ENCODE measurements at places on chromosomes 4 and X. TPM values are rescaled to one million over a fixed set of nuclear protein-coding genes. Genes with fewer than 3 reads are reported as not detected.

DNA sequence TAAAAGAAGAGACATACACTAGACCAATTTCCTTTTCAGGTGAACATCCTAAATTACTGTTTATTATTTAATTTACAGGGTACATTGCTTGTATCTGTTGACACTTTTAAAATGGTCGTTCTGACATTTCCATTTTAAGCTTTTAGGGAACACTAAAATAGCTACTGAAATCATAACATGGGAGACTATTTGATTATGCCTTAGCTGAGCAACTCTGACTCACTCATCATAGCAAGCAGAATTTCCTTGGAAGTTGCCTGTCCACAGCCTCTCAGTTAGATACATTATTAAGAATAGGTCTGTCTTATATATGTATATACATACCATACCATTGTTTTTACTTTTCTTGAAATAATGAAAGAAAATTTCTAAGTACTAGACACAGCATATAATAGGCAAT, 22.0 kb downstream of the GUCY1B1 start:
- no peak overlapping the region for H3K27ac ChIP-seq
- H3K4me3 ChIP-seq, result no peak overlapping the region
- no peaks in the 10 kb centered on the region for H3K4me1 ChIP-seq

GRCh38 chrX:34584781-34585180, 72.3 kb downstream of the TMEM47 start:
- no peak overlapping the region for H3K4me3 ChIP-seq
- no peak overlapping the region for H3K27ac ChIP-seq
- no peaks in the 10 kb centered on the region for H3K27me3 ChIP-seq

DNA sequence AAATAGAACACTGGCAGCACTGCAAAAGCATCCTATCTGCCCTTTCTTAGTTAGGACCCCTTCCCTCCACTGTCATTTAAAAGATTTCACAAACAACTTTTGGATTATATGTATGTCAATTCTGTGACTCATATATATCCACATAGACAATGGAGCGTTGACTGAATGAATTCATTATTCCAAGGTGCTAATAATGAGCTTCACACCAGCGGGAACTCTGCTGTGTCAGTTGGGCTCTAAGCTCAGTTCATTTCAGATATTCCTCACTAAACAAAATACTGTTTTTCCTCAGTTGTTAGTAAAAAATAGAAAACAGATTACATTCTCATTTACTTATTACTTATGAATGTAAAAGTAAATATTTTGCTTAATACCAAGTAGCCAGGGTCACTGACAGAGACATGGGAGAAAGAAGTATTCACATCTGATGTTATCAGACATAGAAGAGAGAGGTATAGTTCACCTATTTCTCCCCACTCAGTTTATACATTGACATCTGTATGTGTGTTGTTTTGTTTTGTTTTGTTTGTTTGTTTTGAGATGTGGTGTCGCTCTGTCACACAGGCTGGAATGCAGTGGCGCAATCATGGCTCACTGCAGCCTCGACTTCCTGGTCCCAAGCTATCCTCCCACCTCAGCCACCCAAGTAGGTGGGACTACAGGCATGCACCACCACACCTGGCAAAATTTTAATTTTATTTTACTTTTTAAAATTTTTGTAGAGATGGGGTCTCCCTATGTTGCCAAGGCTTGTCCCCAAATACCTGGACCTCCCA, 10.9 kb downstream of the NFKB1 start:
- H3K4me3 ChIP-seq, result no peak overlapping the region
- peaks cover 44% of the 10 kb centered on the region for H3K36me3 ChIP-seq
- DNase-seq, result no peak
- no peaks in the 10 kb centered on the region for H3K27me3 ChIP-seq
- H3K4me1 ChIP-seq, result peaks cover 68% of the 10 kb centered on the region

GRCh38 chr4:147863808-147864472, 132.1 kb downstream of the ARHGAP10 start:
- DNase-seq, result no peak
- H3K27ac ChIP-seq, result no peak overlapping the region
- no peaks in the 10 kb centered on the region for H3K27me3 ChIP-seq
- peaks cover 3% of the 10 kb centered on the region for H3K36me3 ChIP-seq
- H3K4me1 ChIP-seq, result peaks cover 7% of the 10 kb centered on the region
- no peak overlapping the region for H3K4me3 ChIP-seq

DNA sequence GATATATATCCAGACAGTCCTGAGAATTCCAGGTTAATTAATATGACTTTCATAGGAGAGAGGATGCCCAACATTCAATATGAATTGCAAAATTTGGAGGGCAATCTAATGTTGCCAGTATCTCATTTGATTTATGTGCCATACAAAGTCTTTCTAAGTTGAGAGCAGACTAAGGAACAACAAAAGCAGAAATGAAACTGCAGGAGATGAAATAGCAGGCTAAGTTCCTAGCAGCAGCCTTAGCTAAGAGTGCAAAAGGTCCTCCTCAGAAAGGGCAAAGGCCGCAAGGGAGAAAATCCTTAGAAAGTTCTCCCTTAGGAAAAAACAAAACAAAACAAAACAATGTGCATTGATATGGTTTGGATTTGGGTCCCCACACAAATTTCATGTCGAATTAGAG, 602.9 kb upstream of the HTR2C start:
- H3K4me1 ChIP-seq, result no peaks in the 10 kb centered on the region
- H3K4me3 ChIP-seq, result no peak overlapping the region
- no peak overlapping the region for H3K27ac ChIP-seq
- no peaks in the 10 kb centered on the region for H3K27me3 ChIP-seq

REELD1 gene
- 0.21 TPM for total RNA-seq

WDR17 gene
- 1.2 TPM for total RNA-seq

CACNA1F gene
- total RNA-seq, result 0.74 TPM

DDX60 gene
- 24.1 TPM for total RNA-seq

OR13H1 gene
- total RNA-seq, result not detected

Measured in activated CD4-positive, alpha-beta memory T cell treated with anti-CD3 and anti-CD28 coated beads for 36 hours (primary cell).